ENCODE measurements at places on chromosomes 1 and 21. TPM values are rescaled to one million over a fixed set of nuclear protein-coding genes. Genes with fewer than 3 reads are reported as not detected.

GRCh38 chr1:22876359-22877111, 96.1 kb downstream of the LACTBL1 start:
- DNase-seq = no peak

GRCh38 chr1:212021563-212021962, 13.8 kb downstream of the INTS7 start:
- no peak for DNase-seq

- no peak for DNase-seq
These were observed 98.6 kb downstream of the ADGRL2 start for GRCh38 chr1:81899214-81899821.

- no peak for DNase-seq
These were observed 27.7 kb downstream of the KIAA1614 start for GRCh38 chr1:180940445-180940844.

GRCh38 chr1:30125021-30125820, 598.2 kb downstream of the MATN1 start:
- DNase-seq = no peak

Gene NR1I3
- total RNA-seq = not detected

- no peak for DNase-seq
These were observed 159.9 kb downstream of the ACTL8 start for GRCh38 chr1:17914987-17915386.

Gene MANEAL
- total RNA-seq = 4.0 TPM

- peak; percentile 68 for DNase-seq
These were observed 130.0 kb upstream of the KCNJ15 start for GRCh38 chr21:38126666-38127303.

DNA sequence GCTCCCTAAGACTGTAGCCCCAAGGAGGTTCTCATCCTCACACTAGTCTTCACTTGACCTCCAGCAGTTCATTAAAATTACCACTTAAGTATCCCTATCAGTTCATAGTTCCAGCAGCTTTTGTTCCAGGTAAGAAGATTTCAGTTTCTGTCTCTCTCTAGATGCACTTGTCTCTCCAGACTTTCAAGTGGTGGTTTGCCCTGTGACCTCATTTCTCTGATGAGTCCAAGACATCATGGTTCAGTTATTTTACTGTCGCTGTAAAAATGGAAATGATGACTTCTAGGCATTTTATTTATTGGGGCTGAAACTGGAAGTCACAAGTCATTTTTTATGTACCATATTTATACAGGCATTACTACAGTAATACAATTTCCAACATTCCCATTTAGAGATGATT, 17.9 kb upstream of the RGS18 start:
- DNase-seq = no peak

Gene VHLL
- not detected for total RNA-seq

GRCh38 chr1:191608367-191608766, 549.9 kb upstream of the RGS18 start:
- DNase-seq = no peak

DNA sequence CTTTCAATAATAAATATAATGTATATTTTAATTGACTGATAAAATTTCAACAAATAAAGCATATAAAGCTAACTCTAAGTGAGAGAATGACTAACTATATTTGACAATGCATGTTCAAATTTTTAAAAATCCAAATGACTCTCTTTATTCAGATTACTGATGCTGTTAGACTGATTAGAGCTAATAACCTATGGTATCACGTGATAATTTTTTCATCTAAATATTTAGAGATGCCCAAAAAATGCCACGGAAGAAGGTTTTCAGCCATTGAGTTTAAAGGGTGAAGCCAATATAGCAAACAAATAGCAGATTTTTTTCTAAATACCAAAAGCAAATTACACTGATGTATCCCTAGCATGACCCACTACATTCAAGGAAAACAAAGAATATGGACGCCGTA, 61.1 kb upstream of the OR10J4 start:
- no peak for DNase-seq

- DNase-seq = no peak
These were observed 14.1 kb upstream of the IL24 start for GRCh38 chr1:206883160-206883559.

- DNase-seq = no peak
These were observed 190.5 kb upstream of the CSF3R start for GRCh38 chr1:36673202-36673601.

- no peak for DNase-seq
These were observed 89.6 kb downstream of the NAV1 start for GRCh38 chr1:201628490-201628889.

DNA sequence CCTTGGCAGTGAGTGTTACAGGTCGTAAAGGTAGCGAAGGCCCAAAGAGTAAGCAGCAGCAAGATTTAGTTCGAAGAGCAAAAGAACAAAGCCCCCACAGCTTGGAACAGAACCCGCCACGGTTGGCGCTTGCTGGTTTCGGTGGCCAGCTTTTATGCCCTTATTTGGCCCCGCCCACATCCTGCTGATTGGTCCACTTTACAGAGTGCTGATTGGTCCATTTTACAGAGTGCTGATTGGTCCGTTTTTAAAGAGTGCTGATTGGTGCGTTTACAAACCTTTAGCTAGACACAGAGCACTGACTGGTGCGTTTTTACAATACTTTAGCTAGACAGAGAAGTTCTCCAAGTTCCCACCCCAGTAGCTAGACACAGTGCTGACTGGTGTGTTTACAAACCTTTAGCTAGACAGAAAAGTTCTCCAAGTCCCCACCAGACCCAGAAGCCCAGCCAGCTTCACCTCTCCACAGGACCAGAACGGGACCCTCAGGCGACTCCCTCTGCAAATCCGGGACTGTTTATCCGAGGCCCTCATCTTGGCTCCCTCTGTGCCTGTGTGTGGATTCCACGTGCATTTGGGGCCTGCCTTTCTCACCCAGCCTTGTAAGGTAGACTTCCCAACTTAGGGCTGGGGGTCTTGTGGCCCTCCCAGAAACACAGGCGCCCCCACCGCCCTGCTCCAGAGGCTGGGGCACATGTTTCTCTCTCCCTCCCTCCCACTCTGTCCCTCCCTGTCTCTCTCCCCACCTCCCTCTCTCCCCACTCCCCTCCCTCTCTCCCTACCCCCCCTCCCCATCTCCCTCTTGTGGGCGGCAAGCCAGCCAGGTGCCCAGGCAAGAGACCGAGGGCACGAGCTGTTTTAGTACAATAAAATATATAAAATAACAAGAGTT, 12.6 kb downstream of the FTCD start:
- DNase-seq = no peak

DNA sequence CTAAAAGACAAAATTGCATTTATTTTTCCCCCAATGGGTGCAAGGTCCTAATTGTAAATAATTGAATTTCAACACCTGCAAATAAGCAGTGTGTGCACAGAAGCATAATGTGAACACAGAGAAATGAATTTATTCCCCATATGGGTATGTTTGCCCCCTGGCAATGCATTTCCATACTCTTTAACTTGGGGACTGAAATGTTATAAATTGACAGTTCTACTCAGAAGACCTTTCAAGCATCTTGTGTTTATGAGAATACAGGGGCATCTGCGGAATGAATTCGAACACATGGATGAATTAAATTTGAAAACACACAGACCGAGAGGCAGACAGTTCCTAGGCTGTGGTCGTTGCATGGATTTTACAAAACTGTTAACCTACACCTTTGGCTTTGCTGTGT, 3.5 kb downstream of the PBX1 start:
- no peak for DNase-seq

- no peak for DNase-seq
These were observed 53.3 kb downstream of the PRDM15 start for GRCh38 chr21:41825881-41826280.

Gene TMEM82
- not detected for total RNA-seq

- no peak for DNase-seq
These were observed 36.9 kb upstream of the IFI16 start for GRCh38 chr1:158972841-158973240.

Gene INSRR
- not detected for total RNA-seq

GRCh38 chr1:17188889-17189631, 15.9 kb upstream of the PADI1 start:
- no peak for DNase-seq

DNA sequence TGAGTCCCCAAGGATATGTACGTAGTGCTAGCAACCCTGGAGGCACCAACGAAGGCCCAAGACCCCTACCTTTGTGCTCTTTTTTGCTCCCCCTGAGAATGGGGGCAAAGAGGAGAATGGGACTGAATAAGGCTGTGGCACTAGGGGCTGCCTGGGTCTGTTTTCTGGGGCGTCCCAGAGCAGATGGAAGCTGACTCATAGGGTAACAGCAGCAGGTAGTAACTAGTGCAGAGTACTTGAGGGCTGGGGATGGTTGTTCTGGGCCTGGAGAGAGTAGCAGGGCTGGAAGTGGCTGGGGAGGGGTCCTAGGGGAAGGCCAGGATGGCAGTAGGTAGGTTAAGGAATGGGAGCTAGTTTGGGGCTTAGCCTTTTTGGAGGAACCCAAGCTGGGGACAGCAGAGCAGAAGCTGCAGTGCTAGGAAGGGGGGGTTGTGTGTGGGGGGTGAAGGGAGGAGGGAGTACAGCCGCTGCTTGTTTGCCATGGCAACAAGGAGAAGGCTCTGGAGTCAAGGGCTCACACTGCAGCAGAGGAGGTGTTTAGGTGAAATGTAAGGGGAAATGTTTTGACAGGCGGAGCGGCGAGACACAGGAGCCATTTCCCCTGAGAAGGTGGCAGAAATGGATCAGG, 1.8 kb downstream of the NCDN start:
- no peak for DNase-seq

Gene PLA2G2C
- not detected for total RNA-seq

Gene IL12RB2
- 0.98 TPM for total RNA-seq

Gene PEAR1
- 21.9 TPM for total RNA-seq

GRCh38 chr1:214310010-214310409, 29.1 kb downstream of the SMYD2 start:
- DNase-seq = no peak

DNA sequence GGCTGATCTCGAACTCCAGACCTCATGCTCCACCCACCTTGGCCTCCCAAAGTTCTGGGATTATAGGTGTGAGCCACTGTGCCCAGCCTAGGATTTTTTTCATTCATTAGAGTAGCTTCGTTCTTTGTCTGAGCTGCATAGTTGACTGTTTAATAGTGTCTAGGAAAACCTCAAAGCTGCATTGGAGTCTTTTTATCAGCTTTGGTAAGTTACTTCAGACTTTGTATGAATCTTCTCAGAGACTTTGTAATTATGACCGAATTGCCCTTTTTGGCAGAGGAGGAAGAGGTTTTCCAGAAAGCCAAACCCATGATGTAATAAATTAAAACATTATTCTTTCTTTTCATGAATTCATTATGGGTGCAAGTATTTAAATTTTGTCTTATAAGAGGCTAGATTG, 5.1 kb downstream of the DNAJB4 start:
- DNase-seq = no peak

- DNase-seq = no peak
These were observed 68.8 kb downstream of the FBXO2 start for GRCh38 chr1:11585389-11585788.

DNA sequence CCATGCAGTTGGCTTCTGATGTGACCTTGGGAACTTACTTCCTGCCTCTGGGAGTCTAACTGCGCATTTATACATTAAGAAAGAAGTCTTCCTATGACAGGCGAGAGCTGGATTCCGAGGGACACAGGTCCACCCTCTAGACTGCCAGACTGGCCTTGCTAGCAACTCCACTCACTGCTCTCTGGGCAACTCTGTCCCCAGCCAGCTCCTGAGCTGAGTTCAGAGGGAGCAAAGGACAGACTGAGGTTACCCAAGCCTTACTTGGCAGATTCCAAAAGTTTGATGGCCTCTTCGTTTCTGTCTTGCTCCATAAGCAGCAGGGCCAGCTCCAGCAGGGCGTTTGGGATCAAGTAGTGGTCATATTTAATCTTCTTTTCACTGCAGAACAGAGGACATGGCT, 41.8 kb downstream of the TTC39A start:
- DNase-seq = no peak

GRCh38 chr1:20276485-20277159, 14.1 kb upstream of the VWA5B1 start:
- no peak for DNase-seq

GRCh38 chr1:154910851-154911250, 25.7 kb downstream of the PMVK start:
- DNase-seq = no peak

DNA sequence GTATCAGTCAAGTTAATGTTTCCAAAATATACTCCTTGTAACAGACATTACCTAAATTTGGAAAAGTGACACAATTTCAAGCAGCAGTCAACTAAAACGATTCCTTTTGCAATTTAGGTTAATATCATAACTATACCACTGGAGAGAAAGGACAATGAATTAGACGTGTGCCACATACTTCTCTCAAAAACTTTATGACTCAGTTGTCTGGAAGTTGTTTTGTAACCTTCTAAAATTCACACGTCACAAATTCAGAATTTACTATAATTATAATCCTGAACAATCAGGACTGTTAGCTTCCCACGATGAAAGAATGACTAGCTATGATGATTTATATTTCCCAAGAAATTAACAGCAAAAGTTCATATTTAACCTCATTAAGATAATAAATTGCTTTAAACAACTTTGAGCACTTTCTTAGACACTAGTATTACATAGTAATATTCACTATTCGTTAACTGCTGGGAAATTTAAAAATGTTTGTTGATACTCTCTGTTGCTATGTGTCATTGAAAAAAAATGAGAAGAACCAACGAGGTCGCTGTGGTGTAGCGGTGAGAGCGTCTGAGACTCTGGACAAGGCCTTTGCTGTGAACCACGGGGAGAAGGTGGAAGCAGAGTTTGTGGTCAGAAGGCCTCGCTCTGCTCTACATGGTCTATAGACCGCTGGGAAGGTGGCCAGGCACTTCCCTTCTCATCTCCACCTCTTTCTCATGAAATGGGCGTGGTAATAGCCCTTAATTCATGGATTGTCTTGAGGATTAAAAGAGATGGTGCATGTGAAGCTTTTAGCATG, 27.9 kb upstream of the BATF3 start:
- DNase-seq = no peak

- DNase-seq = no peak
These were observed 56.2 kb upstream of the NUF2 start for GRCh38 chr1:163265547-163265946.

- no peak for DNase-seq
These were observed 92.0 kb downstream of the IER5 start for GRCh38 chr1:181180407-181181031.

GRCh38 chr1:57146100-57146499, 180.3 kb upstream of the C8B start:
- DNase-seq = no peak

DNA sequence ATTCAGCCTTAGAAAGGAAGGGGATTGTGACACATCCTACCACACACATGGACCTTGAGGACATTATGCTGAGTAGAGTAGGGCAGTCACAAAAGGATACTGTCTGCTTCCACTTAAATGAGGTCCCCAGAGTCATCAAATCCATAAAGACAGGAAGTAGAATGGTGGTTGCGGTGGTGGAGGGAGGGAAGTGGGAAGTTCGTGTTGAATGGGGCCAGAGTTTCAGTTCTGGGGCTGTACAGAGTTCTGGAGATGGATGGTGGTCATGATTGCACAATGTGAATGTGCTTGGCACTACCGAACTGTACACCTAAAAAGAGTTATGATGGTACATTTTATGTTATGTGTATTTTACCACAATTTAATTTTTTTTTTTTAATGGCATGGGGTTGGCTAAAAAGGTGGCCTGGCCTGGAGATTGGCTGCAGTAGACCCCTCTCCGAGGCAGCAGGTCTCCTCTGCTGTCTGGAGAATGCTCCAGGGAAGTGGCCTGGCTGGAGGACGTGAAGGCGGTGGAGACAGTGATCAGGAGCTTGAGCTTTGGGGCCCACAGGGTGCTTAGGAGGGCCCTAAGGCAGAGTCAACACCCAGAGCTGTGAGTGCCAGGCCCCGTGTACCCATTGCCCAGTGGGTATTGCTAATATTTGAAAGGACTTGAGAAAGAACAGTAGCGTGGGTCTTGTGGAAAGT, 30.4 kb downstream of the IFNGR2 start:
- no peak for DNase-seq

GRCh38 chr21:37061926-37062592, 10.8 kb downstream of the PIGP start:
- DNase-seq = no peak
